ENCODE measurements at places on chromosomes 13 and 19. TPM values are rescaled to one million over a fixed set of nuclear protein-coding genes. Genes with fewer than 3 reads are reported as not detected.

GRCh38 chr19:29770648-29771047 is 41.1 kb upstream of the CCNE1 start:
- no peaks in the 10 kb centered on the region for H3K27me3 ChIP-seq

Gene SMAD9
- 20.5 TPM for total RNA-seq

Gene TEX26
- total RNA-seq, result 2.6 TPM

Gene TPGS1
- 23.9 TPM for total RNA-seq

GRCh38 chr13:49935171-49936074 is 717 bp downstream of the SPRYD7 start:
- peak overlapping the region; percentile 91 for H3K4me3 ChIP-seq
- H3K36me3 ChIP-seq, result peaks cover under 1% of the 10 kb centered on the region
- peaks cover 10% of the 10 kb centered on the region for H3K4me1 ChIP-seq
- peak overlapping the region; percentile 26 for H3K27ac ChIP-seq

Gene GIPC3
- 0.20 TPM for total RNA-seq

Gene PODNL1
- 1.2 TPM for total RNA-seq

DNA sequence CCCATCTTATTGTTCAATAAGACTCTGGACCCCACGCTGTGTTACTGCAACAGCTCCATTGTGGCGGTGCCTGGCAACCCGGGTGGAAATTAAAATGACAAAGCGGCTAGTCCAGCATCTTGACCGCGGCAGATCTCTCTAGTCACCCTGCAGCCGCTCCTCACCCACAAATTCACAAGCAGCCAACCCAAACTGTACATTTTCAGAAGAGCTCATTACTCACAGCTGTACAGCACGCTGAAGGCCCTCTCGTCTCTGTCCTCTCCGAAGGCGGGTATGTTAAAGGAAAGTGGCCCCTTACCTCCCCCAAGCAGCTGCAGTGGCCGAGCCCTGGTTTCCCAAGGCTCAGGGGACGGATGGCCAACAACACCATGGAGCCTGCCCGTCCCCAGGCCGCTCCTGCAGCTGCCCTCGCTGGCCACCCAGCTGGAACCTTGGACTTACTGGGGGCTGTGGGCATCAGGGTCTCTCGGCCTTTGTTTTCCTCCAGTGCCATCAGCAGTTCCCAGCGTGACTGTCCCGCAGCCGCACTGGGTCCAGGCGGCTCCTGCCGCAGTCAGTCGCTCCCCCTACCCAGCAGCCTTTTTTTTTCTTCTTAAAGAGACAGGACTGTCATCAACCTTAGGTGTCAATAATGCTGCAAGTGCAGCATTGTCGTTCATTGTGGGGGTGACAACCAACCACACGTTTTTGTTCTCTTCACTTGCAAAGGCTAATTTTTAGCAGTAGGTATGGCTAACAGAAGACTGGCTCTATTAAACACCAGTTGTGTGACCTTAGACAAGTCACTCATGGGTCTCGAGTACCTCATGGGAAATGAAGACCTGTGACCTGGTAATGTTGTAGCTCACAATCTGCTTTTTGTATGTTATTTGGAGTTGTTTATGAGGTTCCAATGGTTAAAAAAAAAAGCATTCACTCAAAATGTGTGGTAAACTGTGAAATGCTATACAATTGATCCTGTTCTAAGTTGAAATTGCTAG is at the start of gene SACS:
Gene SACS, minus strand, starts transcription at position 532 of the 983 bp plus-strand sequence. CDS start 22,463 bp downstream, outside the sequence.
- H3K4me3 ChIP-seq, result peak within 1 kb of the TSS; percentile 80
- peak within 1 kb of the TSS; percentile 72 for H3K27ac ChIP-seq
- H3K4me1 ChIP-seq, result peaks cover 5% of the 10 kb centered on the region

Measured in spinal cord (tissue), 10 donors.